ENCODE measurements at places on chromosomes 5 and 9. TPM values are rescaled to one million over a fixed set of nuclear protein-coding genes. Genes with fewer than 3 reads are reported as not detected.

GRCh38 chr5:172686539-172687390 is 45.7 kb downstream of the NEURL1B start:
- no peak overlapping the region for H3K27ac ChIP-seq
- DNase-seq: no peak
- no peaks in the 10 kb centered on the region for H3K4me1 ChIP-seq
- H3K4me3 ChIP-seq: no peak overlapping the region

DNA sequence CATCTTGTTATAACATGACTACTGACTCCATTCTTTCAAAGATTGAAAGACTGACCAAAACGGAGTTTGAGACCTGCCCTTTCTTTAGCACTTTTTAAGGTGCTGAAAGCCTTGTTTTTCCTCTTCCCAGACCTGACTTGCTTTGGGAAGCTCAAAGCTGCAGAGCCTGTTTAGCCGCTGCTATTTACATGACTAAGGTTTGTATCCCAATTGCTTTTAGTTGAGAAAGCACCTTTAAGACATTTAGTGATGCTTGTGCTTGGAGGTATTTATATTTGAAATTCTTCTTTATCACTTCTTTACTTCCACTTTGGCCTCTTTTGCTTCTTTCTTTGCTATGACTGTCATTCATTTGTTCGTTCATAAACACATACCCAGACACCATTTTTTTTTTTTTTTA is 182.6 kb upstream of the ELL2 start:
- no peaks in the 10 kb centered on the region for H3K27me3 ChIP-seq
- no peak overlapping the region for H3K27ac ChIP-seq
- no peaks in the 10 kb centered on the region for H3K4me1 ChIP-seq
- no peak overlapping the region for H3K4me3 ChIP-seq

GRCh38 chr5:90233476-90233875 is 176.1 kb downstream of the CETN3 start:
- H3K27me3 ChIP-seq: no peaks in the 10 kb centered on the region
- H3K36me3 ChIP-seq: no peaks in the 10 kb centered on the region
- H3K27ac ChIP-seq: no peak overlapping the region
- no peak overlapping the region for H3K4me3 ChIP-seq
- H3K4me1 ChIP-seq: no peaks in the 10 kb centered on the region

DNA sequence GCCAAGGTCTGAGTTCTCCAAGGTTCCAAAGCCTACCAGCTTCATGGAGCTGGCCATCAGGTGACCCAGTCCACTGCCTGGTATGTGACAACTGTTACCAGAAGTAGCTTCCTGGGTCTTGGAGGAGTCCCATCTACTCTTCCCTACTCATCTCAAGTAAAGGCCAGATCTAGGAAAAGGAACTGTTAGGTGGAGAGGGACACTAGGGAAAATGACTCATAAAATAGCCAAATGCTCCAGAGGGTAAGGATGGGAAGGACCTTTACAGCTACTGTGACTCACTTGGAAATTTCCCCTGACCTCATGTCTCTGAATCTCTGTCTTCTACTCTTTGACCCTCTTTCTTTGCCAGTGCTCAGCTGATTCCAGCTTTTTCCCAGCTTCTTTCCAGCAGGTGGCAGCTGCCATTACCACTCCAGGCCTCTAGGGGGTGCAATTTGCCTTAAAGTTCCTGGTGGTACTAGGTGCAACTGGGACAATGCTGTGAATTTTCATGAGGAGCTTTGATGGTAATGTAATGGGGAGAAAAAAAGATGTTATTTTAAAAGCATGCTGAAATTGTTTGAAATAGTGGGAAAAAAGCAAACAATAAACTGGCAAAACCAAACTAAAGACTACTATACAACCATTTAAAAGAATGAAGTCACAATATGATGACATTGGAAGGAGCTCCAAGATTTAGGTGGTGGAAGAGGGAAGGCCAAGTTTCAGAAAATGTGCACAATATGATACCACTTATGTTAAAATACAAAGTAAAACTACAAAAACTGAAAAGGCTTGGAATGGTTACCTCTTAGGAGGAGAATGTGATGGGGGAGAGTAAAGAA is 27.1 kb upstream of the MYORG start:
- H3K4me1 ChIP-seq: no peaks in the 10 kb centered on the region
- DNase-seq: peak; percentile 75
- H3K4me3 ChIP-seq: no peak overlapping the region
- no peaks in the 10 kb centered on the region for H3K36me3 ChIP-seq
- no peak overlapping the region for H3K27ac ChIP-seq
- H3K27me3 ChIP-seq: no peaks in the 10 kb centered on the region

DNA sequence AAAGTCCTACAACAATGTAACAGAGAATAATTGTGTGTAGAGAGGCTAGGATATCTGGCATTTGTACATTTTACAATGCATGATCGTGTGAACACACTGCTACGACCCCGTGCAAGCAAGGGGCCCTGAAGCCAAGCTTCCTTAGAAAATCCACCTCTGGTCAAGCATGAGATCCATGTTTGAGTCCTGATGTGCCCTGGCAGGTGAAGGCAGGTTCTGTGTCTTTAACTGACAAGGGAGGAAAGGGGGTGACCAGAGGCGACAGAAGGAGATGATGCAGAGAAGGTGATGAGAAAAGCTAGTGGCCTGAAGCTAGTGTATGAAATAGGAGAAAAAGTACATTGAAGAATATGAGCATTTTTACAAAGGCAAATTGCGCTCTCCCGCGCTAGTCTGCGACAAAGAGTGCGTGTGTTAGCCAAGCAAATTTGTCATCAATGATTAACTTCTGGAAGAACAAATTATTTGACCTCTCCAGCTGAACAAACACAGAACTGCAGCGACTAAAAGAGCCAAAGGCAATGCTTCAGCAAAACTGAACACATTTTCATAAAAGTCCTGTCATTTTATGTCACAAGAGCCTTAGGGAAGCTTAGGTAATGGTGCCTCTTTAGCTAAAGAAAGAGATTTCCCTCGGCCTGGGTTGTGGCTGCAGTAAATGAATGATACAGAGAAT is 101.7 kb upstream of the DAPK1 start:
- no peak overlapping the region for H3K27ac ChIP-seq
- no peaks in the 10 kb centered on the region for H3K27me3 ChIP-seq
- no peaks in the 10 kb centered on the region for H3K36me3 ChIP-seq
- no peaks in the 10 kb centered on the region for H3K4me1 ChIP-seq
- DNase-seq: no peak

DNA sequence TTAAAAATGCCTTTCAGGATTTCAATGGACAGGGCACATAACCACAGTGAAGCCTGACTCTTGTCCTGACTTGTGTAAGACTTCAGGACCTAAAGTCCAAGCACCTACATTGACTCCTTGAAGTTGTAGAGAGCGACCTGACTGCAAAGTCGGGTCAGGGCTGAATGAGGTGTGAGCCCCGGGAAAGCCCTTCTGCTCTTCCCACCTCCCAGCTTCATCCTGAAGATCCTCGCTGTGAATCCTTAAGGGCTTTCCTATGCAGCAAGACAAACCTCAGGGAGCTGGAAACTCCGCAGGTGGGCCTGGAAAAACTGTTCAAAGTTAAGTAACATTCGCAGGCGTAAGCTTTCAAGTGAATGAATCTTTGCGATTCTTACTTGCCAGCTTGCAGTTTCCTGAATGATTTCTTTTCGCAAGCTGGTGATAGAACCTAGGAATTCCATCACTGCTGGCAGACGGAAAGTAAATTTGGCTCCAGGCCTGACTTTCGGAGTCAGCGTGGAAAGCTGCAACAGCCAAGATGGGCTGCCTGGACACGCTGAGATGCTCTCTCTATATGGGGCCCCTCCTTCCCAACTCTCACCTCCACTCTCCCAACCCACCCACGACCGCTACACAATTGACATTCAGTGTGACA is 10.9 kb downstream of the SEMA5A start:
- H3K4me3 ChIP-seq: no peak overlapping the region
- H3K4me1 ChIP-seq: no peaks in the 10 kb centered on the region
- no peaks in the 10 kb centered on the region for H3K27me3 ChIP-seq
- H3K27ac ChIP-seq: no peak overlapping the region
- no peak for DNase-seq
- no peaks in the 10 kb centered on the region for H3K36me3 ChIP-seq

- no peaks in the 10 kb centered on the region for H3K36me3 ChIP-seq
- H3K4me3 ChIP-seq: no peak overlapping the region
- no peak overlapping the region for H3K27ac ChIP-seq
Observed at GRCh38 chr5:1923766-1924165, 41.0 kb upstream of the IRX4 start.

DNA sequence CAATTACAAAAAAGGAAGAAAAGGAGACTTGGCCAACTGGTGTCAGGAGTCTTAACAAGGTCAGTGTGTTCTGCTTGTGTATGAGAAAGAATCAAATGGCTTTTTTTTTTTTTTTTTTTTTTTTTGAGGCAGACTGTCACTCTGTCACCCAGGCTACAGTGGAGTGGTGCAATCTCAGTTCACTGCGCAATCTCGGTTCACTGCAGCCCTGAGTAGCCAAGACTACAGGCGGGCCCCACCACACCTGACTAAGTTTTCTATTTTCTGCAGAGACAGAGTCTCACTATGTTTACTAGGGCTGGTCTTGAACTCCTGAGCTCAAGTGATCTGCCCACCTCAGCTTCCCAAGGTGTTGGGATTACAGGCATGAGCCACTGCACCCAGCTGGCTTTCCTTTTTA is 3.1 kb upstream of the IL7R start:
- no peak for DNase-seq
- no peaks in the 10 kb centered on the region for H3K4me1 ChIP-seq
- no peaks in the 10 kb centered on the region for H3K36me3 ChIP-seq
- no peak overlapping the region for H3K27ac ChIP-seq
- no peaks in the 10 kb centered on the region for H3K27me3 ChIP-seq
- H3K4me3 ChIP-seq: no peak overlapping the region

GRCh38 chr5:101163088-101163487 is 260.0 kb upstream of the ST8SIA4 start:
- H3K27me3 ChIP-seq: no peaks in the 10 kb centered on the region
- no peak for DNase-seq
- no peak overlapping the region for H3K27ac ChIP-seq

SLC6A19 gene
- total RNA-seq: not detected

GRCh38 chr5:177510567-177511053 is 984 bp upstream of the DOK3 start:
- H3K36me3 ChIP-seq: peaks cover 30% of the 10 kb centered on the region
- no peaks in the 10 kb centered on the region for H3K27me3 ChIP-seq
- H3K4me1 ChIP-seq: peaks cover 67% of the 10 kb centered on the region
- DNase-seq: peak; percentile 93

DNA sequence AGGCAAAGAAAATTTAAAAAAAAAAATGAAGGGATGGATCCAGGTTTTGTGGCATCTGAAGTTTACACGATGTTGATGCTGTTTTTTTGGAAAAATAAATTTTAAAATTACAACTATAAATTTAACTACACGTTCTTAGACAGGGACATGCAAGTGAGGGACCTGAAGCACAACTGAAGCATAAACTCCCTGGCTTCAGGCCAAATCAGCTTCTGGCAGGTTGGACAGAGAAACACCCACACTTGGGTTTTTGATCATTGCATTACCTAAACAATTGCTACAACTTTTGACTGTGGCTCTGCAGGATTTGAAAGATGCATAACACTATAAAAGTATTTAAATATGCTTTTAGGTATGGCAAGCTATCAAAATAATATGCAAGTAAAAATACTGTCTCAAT is 1318.3 kb upstream of the DMAC1 start:
- DNase-seq: no peak
- H3K27me3 ChIP-seq: no peaks in the 10 kb centered on the region
- H3K4me1 ChIP-seq: no peaks in the 10 kb centered on the region
- no peak overlapping the region for H3K4me3 ChIP-seq

- peaks cover 23% of the 10 kb centered on the region for H3K4me1 ChIP-seq
- no peak overlapping the region for H3K4me3 ChIP-seq
- H3K27ac ChIP-seq: no peak overlapping the region
- H3K27me3 ChIP-seq: no peaks in the 10 kb centered on the region
Observed at GRCh38 chr5:81783401-81783800, 32.5 kb upstream of the SSBP2 start.

PCDHGA8 gene
- total RNA-seq: 9.6 TPM

DNA sequence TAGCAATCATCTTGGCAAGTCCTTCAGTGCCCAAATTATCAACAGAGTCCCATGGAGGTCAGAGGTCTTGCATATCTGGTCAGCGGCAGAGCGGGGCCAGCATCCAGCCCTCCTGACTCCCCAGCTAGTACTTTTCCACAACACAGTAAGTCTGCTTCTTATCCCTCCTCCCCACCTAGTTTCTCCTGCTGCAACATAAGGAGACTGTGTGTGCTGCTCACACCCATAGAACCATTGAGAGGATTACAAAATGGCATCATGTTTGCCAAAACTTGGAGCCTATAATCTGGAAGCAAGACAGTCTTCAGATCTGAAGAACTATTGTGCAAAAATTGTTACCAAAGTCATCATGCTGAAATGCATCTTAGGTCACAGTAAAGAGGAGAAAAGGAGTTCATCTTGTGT is 125.8 kb upstream of the ZNF366 start:
- no peaks in the 10 kb centered on the region for H3K36me3 ChIP-seq
- no peaks in the 10 kb centered on the region for H3K27me3 ChIP-seq
- H3K4me3 ChIP-seq: no peak overlapping the region
- no peak overlapping the region for H3K27ac ChIP-seq
- no peak for DNase-seq

TMEM252 gene
- total RNA-seq: not detected

FGD3 gene
- 24.5 TPM for total RNA-seq
